ENCODE measurements at places on chromosomes 4 and X. TPM values are rescaled to one million over a fixed set of nuclear protein-coding genes. Genes with fewer than 3 reads are reported as not detected.

- no peak overlapping the region for H3K4me3 ChIP-seq
- no peaks in the 10 kb centered on the region for H3K27me3 ChIP-seq
- H3K36me3 ChIP-seq, result no peaks in the 10 kb centered on the region
- peaks cover 10% of the 10 kb centered on the region for H3K4me1 ChIP-seq
- H3K27ac ChIP-seq, result no peak overlapping the region
- DNase-seq, result no peak
These were observed 384.9 kb upstream of the SLC7A11 start for GRCh38 chr4:138627096-138627495.

GRCh38 chr4:175421506-175421905, 390.6 kb downstream of the GPM6A start:
- DNase-seq, result no peak
- no peaks in the 10 kb centered on the region for H3K36me3 ChIP-seq
- no peak overlapping the region for H3K4me3 ChIP-seq
- H3K27me3 ChIP-seq, result no peaks in the 10 kb centered on the region
- H3K4me1 ChIP-seq, result no peaks in the 10 kb centered on the region

DNA sequence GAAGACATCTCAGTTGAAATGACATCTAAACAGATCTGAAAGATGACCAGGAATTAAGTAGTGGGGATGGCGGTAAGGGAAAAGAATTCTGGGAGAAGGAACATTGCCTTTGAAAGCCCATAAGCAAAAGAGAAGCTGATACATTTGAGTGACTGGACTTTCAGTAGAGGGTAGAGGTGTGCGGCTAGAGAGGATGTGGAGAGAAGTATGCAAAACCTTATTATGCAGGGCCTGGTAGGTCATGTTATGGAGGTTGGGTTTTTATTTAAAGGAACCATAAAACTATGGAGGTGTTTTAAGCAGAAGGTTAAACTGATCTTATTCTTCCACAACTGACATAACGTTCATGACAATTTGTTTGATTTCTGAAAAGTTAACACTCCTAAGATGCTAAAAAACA, 36.3 kb downstream of the RPS6KA3 start:
- H3K4me3 ChIP-seq, result no peak overlapping the region
- H3K4me1 ChIP-seq, result peaks cover 4% of the 10 kb centered on the region
- H3K27me3 ChIP-seq, result no peaks in the 10 kb centered on the region
- no peak overlapping the region for H3K27ac ChIP-seq

DNA sequence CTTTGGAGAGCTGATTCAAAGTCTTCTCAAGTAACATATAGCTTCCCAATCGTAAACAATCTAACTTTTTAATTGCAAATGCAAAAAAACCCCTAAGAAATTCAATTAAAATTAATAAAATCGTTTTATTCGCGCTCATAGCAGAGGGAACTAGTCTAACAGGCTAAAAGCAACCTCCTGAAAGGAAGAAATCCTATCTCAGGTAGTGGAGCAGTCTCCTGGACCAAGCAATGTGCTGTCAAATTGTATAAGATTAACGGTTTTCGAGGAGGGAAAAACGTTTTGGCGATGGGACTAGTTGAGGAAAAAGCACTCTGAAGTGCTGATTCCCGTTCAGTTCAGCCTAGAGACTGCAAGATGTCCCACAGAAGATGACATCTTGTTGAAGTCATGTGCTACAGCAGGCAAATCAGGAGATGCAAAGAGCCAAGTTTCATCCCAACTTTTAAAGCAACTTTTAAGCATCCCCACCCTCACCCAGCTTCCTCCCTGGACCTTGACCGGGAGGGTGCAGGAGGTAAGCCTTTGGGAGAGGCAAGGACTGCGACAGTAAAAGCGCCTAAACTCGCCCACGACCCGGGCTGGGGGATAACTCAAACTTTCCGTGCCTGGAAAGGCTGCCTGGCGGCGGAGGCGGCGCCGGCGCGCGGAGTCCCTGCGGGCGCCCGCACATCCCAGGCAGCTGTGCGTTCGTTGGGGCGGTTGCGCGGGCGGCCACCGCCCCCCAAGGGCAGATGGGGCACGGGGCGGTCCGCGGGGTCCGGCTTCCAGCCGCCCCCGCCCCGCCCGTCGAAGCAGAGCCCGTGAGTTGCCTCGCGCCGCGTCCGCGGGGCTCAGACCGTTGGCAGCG, 784 bp downstream of the MAP7D3 start:
- DNase-seq, result no peak
- peak overlapping the region; percentile 64 for H3K27ac ChIP-seq
- H3K27me3 ChIP-seq, result no peaks in the 10 kb centered on the region
- H3K4me3 ChIP-seq, result peak overlapping the region; percentile 51
- H3K4me1 ChIP-seq, result no peaks in the 10 kb centered on the region
- H3K36me3 ChIP-seq, result peaks cover 2% of the 10 kb centered on the region

GRCh38 chr4:184474263-184475095, at the start of gene IRF2:
Gene IRF2, minus strand, starts transcription at chr4:184474550. Its CDS starts 45,486 bp downstream, at chr4:184429064.
- H3K36me3 ChIP-seq, result no peaks in the 10 kb centered on the region
- DNase-seq, result peak; percentile 83
- H3K27ac ChIP-seq, result peak within 1 kb of the TSS; percentile 99
- no peaks in the 10 kb centered on the region for H3K27me3 ChIP-seq

DNA sequence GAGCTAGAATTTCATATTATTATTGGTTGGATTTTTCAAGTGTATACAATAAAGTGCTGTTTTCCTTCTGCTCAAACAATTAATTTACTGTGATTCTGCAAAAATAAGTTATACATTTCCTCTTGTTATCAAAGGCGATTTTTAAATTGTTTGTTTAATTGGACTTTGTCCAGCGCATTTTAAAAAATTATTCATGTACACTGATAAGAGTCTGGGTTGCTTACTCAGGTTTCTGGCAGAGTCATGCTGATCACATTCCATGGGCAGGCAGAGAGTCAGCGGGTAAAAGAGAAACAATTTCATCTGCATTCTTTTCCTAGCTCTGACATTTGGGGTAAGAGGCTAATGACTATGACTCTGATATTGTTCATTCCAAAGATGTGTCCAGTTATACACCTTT, 8.9 kb downstream of the FAT4 start:
- no peaks in the 10 kb centered on the region for H3K27me3 ChIP-seq
- H3K4me1 ChIP-seq, result no peaks in the 10 kb centered on the region
- no peak overlapping the region for H3K4me3 ChIP-seq

DNA sequence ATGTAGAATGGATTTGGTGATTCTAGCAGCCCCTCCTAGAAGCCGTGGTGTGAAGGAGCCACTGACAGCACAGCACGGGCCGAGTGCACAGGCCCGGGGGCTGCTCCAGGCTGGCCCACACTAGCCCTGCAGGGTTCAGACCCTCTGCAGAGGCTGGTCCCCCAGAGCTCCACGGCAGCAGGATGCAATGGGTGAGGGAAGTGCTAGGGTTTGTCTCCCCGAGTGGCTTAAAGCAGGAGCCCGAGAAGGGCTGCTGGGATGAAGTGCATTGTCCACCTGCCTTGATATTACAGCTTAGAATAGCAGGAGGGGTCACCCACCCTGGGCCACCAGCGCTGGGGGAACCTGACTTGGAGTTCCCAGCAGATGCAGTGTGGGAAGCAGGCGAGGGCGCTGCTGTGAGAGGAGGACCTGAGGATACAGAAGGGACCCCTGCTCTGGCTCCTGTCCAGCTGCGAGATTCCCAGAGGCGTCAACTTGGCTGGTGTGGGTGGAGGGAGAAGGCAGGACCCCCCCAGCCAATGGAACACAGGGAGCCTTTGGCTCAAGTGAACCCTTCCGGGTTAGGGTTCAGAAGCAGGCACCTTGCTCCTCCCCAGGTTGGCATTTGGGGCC, 30.0 kb downstream of the WDR1 start:
- DNase-seq, result no peak
- peaks cover 100% of the 10 kb centered on the region for H3K36me3 ChIP-seq
- H3K27ac ChIP-seq, result no peak overlapping the region
- no peak overlapping the region for H3K4me3 ChIP-seq
- H3K27me3 ChIP-seq, result no peaks in the 10 kb centered on the region
- peaks cover 41% of the 10 kb centered on the region for H3K4me1 ChIP-seq

DNA sequence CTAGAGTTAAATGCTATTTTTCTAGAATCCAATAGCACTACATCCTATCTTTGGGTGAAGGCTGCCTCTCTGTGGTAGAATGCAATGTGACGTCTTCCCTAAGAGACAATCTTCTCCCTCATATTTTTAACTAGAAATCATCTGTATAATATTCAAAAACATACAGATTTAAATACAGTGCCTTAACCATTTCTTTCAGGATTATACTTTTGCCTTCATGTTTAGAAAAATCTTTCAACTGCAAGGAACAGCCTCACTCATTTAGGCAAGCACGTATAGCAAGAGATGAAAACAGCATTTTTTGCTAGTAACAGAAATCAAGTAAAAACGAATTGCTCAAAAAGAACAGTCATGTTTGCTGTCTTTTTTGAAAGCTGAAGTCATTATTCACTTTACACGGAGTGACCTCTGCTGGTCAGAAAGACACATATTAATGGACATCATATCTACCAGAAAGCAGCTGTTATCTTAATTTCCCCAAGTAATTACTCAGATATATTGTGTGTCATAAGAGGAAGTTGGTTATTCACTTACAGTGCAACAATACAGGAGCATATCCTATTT, 422.3 kb downstream of the STPG2 start:
- H3K27me3 ChIP-seq, result no peaks in the 10 kb centered on the region
- DNase-seq, result no peak
- no peaks in the 10 kb centered on the region for H3K36me3 ChIP-seq
- H3K4me3 ChIP-seq, result no peak overlapping the region
- no peak overlapping the region for H3K27ac ChIP-seq
- H3K4me1 ChIP-seq, result no peaks in the 10 kb centered on the region

DNA sequence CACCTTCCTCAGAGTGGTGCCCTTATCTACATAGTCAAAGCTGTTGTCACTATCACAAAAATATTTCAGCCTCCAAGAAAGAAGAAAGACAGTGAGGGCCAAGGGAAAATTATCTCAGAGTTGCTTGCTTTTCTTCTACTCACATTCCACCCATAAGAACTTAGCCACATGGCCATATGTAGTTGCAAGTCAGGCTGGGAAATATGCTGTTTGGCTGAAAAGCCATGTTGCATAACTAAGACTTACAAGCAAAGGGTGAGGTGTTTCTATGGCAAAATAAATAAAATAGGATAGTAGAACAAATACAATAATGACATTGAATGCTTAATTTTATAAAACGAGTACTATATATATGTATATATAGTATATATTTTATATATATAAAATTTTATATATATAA, 365.9 kb upstream of the PABPC4L start:
- no peaks in the 10 kb centered on the region for H3K27me3 ChIP-seq
- H3K36me3 ChIP-seq, result no peaks in the 10 kb centered on the region
- H3K4me1 ChIP-seq, result no peaks in the 10 kb centered on the region
- no peak overlapping the region for H3K4me3 ChIP-seq
- no peak overlapping the region for H3K27ac ChIP-seq

GRCh38 chr4:90207887-90208454, 80.8 kb downstream of the CCSER1 start:
- DNase-seq, result no peak
- H3K36me3 ChIP-seq, result no peaks in the 10 kb centered on the region
- H3K4me3 ChIP-seq, result no peak overlapping the region
- no peak overlapping the region for H3K27ac ChIP-seq

GRCh38 chr4:151930372-151930771, 169.6 kb upstream of the GATB start:
- no peaks in the 10 kb centered on the region for H3K36me3 ChIP-seq
- no peak overlapping the region for H3K4me3 ChIP-seq
- no peak for DNase-seq
- no peaks in the 10 kb centered on the region for H3K27me3 ChIP-seq

DNA sequence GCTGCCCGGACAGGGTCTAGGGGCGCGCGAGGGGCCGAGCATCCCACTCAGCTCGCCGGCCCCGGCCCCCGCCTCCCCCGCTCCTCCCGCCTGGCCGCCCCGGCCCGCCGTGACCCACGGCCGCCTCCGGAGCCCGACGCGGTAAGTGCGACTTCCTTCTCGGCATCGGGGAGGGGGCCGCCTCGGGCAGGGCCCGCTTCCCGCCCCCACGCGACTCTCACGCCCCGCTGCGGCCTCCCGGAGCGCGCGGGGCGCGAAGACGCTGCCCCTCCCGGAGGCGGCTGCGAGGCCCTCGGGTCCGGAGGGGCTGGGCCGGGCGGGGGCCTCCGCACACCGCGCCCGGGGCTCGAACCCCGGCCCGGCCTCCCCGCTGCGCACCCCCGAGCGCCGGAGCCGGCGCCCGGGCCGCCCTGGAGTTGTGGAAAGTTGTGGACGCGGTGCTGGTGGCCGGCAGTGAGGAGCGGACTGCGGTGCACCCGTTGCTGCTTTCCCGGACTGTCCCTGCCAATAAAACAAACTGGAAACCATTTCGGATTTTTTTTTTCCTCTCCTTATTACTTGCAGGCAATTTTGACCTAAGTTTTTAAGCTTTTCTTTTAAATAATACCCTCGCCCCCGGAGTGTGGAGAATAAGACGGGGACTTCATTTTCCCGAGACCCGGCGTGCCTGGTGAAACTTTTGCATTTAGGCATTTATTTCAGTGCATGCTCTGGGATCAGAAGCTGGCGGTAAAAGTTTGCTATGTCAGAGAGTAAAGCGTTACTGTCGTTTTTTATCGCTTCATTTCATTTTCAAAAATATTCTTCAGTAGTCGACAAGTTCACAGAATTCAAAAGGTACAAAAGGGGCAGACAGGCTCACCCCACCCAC, 13.0 kb upstream of the TMEM156 start:
- DNase-seq, result no peak
- peak overlapping the region; percentile 92 for H3K27ac ChIP-seq
- peak overlapping the region; percentile 77 for H3K4me3 ChIP-seq
- H3K4me1 ChIP-seq, result peaks cover 18% of the 10 kb centered on the region
- no peaks in the 10 kb centered on the region for H3K36me3 ChIP-seq

- DNase-seq, result no peak
- H3K27ac ChIP-seq, result no peak overlapping the region
- no peak overlapping the region for H3K4me3 ChIP-seq
- H3K36me3 ChIP-seq, result no peaks in the 10 kb centered on the region
- no peaks in the 10 kb centered on the region for H3K27me3 ChIP-seq
These were observed 241.4 kb upstream of the CLNK start for GRCh38 chr4:10925996-10926395.

DNA sequence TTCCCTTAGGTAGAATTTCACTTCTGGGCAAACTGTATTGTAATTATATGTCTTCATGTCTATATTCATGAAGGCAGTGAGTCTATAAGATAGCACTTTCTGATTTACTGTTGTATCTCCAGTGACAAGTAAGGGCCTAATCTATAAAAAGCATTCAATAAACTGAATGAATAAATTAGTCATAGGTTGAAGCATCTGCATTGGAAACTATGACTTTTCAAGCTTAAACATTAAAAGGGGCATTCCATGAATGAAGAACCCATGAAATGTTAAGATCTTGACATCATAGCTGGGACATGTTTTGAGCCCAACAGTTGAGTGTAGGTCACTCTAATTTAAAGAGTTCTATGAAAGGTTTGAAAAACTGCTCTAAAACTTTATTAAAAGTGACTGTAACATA, 159.3 kb upstream of the LCORL start:
- no peak for DNase-seq
- no peaks in the 10 kb centered on the region for H3K4me1 ChIP-seq
- no peaks in the 10 kb centered on the region for H3K27me3 ChIP-seq
- no peak overlapping the region for H3K27ac ChIP-seq
- H3K36me3 ChIP-seq, result no peaks in the 10 kb centered on the region
- H3K4me3 ChIP-seq, result no peak overlapping the region

- no peaks in the 10 kb centered on the region for H3K27me3 ChIP-seq
- no peak overlapping the region for H3K27ac ChIP-seq
- DNase-seq, result no peak
These were observed 2616.0 kb downstream of the ARAP2 start for GRCh38 chr4:33628296-33628695.

Gene NAP1L3
- 0.53 TPM for total RNA-seq

Gene GPR82
- 0.04 TPM for total RNA-seq

Gene VCX
- not detected for total RNA-seq

Gene CFI
- total RNA-seq, result 13.7 TPM

Gene AVPR2
- total RNA-seq, result 0.19 TPM

Gene SATL1
- total RNA-seq, result not detected

Gene GJB1
- total RNA-seq, result not detected

Gene PITX2
- 1.5 TPM for total RNA-seq

Gene PNPLA4
- total RNA-seq, result 8.6 TPM

Gene GAGE12H
- total RNA-seq, result not detected

Gene CSAG2
- not detected for total RNA-seq

Gene SCLT1
- total RNA-seq, result 19.1 TPM

Gene DUSP9
- total RNA-seq, result 0.76 TPM

Measured in esophagus squamous epithelium (tissue), 5 donors.